ENCODE measurements at places on chromosomes 7 and 10.

DNA sequence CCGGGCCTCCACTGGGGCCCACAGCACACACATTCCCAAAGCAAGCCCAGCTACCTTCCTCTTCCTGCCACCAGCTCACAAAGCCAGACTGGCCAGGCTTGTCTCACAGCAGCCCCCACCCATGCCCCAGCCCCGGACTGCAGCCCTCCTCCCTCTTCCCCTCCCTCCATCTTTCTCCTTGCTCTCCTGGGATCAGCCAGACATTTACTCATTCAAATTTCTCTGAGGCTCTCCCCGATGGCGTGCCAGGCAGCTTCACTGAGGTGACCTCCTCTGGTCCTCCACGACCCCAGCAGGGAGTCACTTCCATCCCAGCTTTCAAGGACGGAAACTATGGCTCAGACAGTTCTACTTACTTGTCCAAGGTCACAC lies 187.5 kb downstream of the GRID1 start:
- no peak for DNase-seq

GRCh38 chr7:45582136-45582749 lies 8.1 kb downstream of the ADCY1 start:
- DNase-seq: no peak

GRCh38 chr7:155814316-155815276 lies 2.3 kb upstream of the SHH start:
- no peak for DNase-seq

GRCh38 chr7:16984375-16984774 lies 102.6 kb upstream of the AGR3 start:
- DNase-seq: no peak

GRCh38 chr10:89589101-89589720 lies 53.8 kb upstream of the SLC16A12 start:
- no peak for DNase-seq
